Motor neuron (in vitro differentiated cells): ENCODE measurements at places on chromosomes 1 and 21. TPM values are rescaled to one million over a fixed set of nuclear protein-coding genes. Genes with fewer than 3 reads are reported as not detected.
A peak's percentile ranks its signal among the peaks of the same experiment; 100 is the strongest.

AADACL4 gene
- 0.33 and 0.39 TPM in 2 replicates for total RNA-seq

ATP8B2 gene
- 35.6 and 40.2 TPM in 2 replicates for total RNA-seq

PROK1 gene
- total RNA-seq = 0.73 TPM in 1 of 2 replicates, not detected in the other

OTUD3 gene
- total RNA-seq = 9.6 and 14.8 TPM in 2 replicates

IGSF8 gene
- 46.6 and 50.8 TPM in 2 replicates for total RNA-seq

GBP3 gene
- total RNA-seq = 4.5 and 6.5 TPM in 2 replicates

UBL4B gene
- 0.46 TPM in 1 of 2 replicates, not detected in the other for total RNA-seq

SPATA21 gene
- total RNA-seq = 0.44 and 0.47 TPM in 2 replicates

LIN28A gene
- total RNA-seq = 0.32 and 0.41 TPM in 2 replicates

- no peak for ATAC-seq
Measured at GRCh38 chr1:213057264-213058059, 6.4 kb downstream of the RPS6KC1 start.

DNA sequence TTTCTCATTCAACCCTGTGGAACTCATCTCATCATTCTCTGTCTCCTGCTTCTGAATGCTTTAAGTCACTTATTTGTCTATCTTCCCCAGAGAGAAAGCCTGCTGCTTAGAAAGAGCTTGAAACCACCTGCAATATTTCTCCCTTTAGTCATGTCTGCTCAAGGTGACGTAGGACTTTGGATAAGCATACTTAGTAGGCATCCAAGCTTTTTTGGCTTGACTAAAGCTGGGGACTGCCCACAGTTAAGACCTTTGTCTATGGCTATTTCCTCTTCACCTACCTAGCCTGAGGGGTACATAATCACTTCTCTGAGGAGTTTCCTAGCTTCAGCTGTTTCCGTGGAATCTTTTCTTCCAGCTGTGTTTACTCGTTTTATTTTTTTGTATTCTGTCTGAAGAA lies 665.8 kb upstream of the CAMK1G start:
- peak; percentile 59 for ATAC-seq

DNA sequence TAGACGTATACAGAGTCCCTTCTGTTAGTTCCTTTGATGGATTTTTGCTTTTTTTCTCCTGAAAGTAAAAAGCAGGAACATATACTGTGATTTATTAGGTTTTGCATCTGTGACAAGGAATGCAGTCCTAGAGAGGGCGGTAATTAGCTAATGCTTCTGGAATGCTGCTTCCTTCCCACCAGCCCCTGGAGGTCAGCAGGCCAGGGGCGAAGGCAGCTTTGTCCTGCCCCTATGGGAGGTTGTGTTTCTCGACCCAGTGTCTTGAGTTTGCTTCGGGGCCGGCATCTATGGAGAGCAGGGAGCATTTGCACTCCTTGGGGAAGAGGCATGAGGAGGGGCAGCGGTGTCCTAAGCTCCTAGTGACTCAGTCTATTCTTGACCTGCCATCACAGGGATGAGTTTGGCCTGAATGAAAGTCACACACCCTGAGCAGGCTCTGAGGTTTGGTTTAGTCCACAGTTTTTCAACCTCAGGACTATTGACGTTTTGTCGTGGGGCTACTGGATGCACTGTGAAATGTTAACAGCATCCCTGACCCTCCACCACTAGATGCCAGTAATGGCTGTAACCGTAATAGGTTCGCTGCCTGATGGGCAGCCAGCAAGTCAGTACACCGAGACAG lies 85.0 kb upstream of the KCNJ15 start:
- peak; percentile 41 for ATAC-seq

GRCh38 chr1:168520052-168520751 lies 23.6 kb downstream of the XCL2 start:
- no peak for ATAC-seq

GRCh38 chr1:32250893-32251716 lies at the start of gene LCK:
Gene LCK, plus strand, starts transcription at chr1:32251265. Its CDS starts 23,065 bp downstream, at chr1:32274330.
- no peak for ATAC-seq

DNA sequence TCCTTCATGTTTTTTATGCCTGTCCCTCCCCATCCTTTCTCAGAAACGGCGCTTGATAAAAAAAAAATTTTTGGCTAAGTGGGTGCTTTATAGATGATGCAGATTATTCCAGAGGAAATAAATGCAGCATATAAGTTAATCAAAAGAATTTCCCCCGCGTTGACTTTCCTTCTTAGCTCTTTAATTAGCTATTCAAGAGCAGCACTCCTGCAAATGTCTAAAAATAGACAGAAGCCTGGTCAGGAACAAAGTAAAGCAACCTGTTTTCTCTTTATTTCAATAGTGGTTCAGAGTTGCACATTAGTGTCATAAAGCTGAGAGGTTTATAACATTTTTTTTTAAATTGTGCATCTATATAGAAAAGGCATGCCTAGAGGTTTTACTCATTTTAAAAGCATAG lies 439.5 kb upstream of the LRRC7 start:
- no peak for ATAC-seq

GRCh38 chr1:6322161-6322560 lies 61.3 kb upstream of the GPR153 start:
- no peak for ATAC-seq

DNA sequence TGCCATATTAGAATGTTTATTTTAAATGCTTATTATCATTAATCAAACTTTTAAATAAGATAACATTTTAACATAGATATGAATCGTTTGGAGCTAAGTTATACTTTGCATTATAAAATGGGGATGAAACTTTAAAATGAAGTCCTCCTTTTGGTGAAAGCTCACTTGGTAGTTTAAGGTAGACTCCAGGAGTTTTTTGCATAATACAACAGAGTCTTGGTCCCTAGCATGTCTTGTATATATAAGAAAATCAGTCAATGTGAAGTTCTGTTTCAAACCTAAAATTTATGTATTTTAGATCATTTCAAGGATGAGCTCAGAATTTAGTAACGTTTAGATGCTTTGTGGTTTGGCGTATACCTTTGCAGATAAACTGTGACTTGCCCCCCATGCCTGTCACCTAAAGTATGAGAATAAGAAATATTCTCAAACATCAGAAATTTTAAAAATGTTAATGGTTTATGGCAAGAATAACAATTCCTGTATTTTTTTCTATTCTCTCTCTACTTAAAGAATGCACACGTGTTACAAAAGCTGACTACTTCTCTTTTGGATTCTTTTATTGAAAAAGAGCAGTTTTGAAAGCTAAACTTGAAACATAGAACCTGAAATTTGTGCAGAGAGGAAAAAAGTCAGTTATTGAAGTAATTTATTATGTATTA lies 3.8 kb downstream of the NFIA start:
- no peak for ATAC-seq

DNA sequence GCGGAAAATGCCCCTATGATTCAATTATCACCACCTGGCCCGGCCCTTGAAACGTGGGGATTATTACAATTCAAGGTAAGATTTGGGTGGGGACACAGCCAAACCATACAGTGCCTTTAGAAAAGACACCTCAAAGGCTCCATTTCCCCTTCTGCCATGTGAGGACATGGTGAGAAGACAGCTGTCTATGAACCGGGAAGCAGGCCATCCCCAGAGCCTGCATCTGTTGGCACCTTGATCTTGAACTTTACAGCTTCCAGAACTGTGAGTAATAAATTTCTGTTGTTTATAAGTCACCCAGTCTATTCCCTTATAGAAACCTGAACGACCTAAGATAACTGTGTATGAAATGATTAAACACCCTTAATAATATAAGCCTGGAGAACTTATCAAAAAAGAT lies 61.6 kb downstream of the KIFAP3 start:
- ATAC-seq = no peak

DNA sequence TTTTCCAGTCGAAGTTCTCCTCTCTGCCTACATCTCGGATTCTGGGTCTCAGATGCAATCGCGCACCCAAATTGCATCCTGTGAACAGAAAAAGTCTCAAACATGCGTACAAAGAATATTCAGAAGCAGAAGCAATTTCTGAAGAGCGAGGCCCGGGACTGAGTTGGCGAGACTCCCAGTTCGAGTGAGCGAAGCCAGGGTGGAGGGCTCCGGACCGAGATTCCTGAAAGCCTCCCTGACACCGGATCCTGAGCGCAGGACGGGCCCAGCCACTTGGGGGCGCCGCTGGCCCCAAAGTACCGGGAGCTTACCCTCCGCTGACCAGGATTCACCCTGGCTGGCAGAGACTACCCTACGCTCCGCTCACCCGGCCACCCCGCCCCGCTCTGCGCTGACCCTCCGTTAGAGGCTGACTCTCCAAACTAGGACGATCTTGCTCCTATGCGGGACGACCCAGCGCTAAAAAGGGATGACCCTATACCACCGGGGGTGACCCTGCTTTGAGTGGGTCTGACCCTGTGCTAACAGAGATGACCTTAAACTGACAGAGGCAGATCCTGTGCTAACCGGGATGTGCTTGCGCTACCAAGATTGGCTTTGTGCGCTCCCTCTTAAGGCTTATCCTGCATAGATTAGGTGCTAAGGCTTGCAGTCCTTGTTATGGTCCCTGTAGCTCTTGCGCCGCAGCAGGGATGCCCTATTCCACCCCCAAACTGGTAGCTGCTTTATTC lies 12.1 kb downstream of the FOXD2 start:
- ATAC-seq = peak; percentile 22

DNA sequence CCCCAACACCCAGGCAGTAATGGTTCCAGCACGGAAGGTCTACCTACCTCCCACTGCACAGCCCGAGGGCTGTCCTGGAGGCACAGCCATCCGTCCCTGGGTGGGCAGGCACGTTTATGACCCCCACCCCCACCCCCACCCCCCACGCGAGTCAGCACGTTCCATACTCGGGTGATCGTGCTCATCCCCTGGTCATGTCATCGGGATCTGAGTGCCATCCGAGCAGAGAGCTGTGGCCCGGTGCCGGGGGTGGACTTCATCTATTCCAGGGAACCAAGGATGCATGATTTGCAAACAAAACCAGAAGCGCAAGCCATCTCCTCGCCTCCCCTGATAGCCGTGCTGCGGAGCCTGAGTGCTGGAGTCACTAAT lies 1.1 kb downstream of the TSPEAR start:
- no peak for ATAC-seq

DNA sequence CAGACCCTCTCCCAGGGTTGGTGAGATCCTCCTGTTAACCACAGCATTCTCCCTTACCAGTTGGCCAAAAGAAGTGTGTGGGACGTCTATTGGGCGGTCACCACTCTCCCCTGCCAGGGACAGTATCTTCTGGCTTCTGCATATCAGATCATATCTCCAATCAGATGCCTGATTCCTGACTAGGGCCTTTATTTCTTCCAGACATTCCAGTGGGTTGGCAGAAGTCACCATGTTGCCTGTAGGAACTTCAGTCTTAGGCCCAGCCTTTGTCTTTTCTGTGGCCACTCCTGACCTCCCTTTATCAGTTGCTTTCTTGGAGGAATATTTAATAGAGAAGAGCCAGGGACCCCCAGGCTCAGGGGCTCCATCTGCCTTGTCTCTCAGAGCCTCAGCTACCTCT lies 130.4 kb upstream of the F3 start:
- no peak for ATAC-seq
